ENCODE measurements at places on chromosomes 5 and 9.

GRCh38 chr5:171771856-171772255, 13.8 kb upstream of the SMIM23 start:
- no peak for DNase-seq

- no peak for DNase-seq
Observed at GRCh38 chr5:119315516-119315949, 40.3 kb upstream of the TNFAIP8 start.

DNA sequence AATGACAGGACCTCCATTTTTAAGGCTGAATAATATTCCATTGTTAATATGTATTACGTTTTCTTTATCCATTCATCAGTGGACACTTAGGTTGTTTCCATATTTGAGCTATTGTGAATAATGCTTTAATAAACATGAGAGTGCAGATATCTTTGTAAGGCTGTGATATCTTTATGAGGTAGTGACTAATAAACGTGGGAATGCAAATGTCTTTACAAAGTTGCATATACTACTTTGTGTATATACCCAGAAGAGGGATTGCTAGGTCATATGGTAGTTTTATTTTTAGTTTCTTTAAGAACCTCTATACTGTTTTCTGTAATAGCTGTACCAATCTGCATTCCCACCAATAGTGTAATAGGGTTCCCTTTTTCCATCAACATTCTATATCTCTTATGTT, 148.7 kb downstream of the FOCAD start:
- DNase-seq: no peak

DNA sequence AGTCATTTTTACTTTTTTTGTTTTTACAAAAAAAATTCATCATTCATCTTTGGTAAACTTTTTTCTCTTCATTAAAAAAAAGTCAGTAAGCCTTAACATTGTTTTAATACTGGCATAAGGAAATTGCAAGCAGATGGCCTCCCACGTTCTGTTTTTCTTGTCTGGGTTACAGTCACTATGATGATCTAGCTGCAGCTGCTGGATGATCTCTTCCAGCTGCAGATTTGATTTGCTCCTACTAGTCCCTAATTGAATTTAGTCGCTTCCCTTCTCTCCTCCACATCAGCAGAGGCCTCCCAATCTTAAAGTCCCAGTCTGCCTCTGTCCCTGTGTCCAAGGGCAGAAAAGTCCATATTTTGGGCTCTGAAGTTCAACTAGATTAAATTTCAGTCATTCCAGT, 106.8 kb upstream of the PTGER4 start:
- DNase-seq: no peak

DNA sequence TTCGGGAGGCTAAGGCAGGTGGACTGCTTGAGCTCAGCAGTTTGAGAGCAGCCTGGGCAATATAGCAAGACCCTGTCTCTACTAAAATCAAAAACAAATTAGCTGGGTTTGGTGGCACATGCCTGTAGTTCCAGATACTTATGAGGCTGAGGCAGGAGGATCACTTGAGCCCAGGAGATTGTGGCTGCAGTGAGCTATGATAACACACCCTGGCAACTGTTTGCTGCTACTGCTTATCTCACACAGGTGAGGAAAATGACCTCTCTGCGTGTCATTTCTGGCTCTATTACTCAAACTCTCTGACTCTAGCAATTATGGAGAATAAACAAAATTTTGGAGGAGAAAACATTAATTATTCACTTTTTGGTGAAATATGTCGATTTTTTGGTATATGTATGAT, 45.3 kb upstream of the TMC1 start:
- no peak for DNase-seq

DNA sequence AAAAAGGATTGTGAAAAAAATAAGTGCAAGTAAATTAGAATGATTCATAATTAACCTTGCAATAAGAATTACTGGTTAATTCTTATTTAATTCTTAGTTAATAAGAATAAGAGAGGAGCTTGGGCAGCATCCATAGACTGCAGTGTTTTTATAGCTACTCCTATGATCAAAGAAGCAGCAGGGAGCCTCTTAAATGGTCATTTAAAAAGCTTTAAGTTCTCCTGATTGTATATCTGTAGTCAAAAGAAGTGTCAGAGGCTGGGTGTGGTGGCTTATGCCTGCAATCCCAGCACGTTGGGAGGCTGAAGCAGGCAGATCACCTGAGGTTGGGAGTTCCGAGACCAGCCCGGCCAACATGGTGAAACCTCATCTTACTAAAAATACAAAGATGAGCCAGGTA, 14.4 kb downstream of the ACER2 start:
- no peak for DNase-seq
